ENCODE measurements at places on chromosomes 13 and 19.

DNA sequence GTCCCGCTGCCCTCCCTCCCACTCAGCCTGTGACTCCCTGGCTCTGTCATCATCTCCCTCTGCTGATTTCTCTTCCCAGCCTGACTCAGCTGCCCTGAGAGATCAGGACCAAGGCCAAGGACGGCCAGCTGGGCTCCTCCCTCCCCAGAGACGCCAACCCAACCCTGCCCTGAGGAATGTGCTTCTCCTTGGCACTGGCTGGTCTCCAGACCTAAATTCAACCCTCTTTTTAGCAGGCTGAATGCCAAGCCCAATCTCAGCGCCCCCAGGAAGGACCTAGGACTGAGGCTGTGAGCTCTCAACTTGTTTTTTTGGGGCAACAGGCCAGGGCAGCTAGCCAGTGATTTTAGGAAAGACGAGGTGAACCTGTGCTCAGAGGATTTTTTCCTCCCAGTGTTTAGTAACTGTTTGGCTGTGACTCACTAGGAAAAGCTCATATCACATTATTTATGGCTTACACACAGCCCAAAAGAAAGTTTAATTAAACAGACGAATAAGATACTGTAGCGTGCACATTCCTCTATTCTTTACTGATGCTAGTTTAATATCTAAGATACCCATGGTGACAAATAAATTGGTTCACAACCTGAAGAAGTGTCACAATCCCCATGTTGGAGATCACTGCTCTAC is 7.4 kb upstream of the IGFL1 start:
- no peak for DNase-seq

GRCh38 chr13:32142956-32143375 is 111.4 kb downstream of the FRY start:
- peak; percentile 95 for DNase-seq

GRCh38 chr19:52638601-52639000 is 446 bp upstream of the ZNF83 start:
- no peak for DNase-seq

- DNase-seq, result no peak
Observed at GRCh38 chr13:70324519-70324918, 216.3 kb upstream of the KLHL1 start.

GRCh38 chr13:39040206-39040605 is 1.9 kb downstream of the NHLRC3 start:
- DNase-seq, result no peak

DNA sequence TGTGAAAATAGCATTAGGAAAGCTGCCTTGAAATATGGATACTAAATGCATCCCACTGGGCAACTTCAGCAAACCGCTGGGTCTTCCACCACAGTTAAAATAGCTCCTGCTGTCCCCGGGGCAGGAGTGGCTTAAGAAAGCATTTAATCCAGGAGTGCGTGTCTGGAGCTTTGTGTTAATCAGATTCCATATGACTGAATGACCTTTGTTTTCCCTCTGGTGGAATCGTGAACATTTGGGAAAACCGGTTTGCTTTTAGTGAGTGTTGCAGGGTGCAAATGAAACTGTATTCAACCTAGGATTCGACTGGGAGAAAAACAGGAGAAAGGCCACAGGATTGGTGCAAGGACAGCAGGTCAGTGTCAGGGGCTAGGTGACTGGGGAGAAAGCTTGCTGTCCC is 237.6 kb upstream of the MAB21L1 start:
- DNase-seq, result no peak

DNA sequence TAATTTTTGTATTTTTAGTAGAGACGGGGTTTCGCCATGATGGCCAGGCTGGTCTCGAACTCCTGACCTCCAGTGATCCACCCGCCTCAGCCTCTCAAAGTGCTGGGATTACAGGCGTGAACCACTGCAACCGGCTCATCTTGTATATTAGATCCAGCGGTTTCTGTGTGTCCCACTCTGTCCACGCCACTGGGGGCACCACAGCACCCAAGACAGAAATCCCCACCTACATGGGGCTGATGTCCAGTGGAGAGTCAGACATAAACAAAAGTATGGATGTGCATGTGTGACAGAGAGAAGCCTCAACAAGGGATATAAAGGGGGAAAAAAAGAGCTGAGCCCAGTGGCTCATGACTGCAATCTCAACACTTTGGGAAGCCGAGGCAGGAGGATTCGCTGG is 65.8 kb upstream of the ADGRE5 start:
- no peak for DNase-seq

- no peak for DNase-seq
Observed at GRCh38 chr19:54616821-54617560, 13.3 kb upstream of the LILRB1 start.

DNA sequence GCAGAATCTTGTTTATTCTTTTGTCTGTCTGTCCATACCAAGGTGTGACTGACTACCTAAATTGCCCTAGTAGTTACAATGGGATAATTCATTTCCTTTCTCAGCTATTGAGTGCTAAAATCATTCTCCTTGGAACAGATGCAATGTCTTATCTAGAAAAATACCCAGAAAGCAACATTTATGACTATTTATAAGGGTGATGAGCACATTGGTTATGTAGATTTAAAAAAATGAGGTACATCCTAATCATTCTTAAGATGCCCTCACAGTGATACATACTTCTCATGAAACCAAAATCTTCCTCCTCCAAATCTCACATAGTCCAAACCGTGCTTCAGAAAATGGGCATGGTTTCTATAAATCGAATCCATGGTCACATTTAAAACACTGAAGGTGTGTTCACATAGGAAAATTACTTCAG is 11.6 kb upstream of the UBE2L5 start:
- DNase-seq, result no peak

DNA sequence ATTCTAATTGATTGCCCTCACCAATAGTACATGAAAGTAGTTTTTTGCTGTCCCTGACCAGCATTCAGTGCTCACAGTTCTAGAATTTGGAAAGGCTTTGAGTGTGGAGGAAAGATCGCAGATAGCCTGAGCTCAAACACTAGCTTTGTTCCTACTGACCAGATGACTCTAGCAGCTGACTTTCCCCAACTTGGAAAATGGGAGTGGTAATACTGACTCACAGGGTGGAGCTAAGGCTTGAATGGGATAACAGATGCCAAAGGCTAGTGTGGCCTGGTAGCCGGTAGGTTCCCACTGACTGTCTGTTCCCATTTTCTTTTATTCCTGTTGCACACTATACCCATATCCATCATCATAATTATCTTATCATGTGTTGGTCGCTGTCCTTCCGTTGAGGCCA is 3.7 kb downstream of the ZSCAN22 start:
- peak; percentile 22 for DNase-seq

GRCh38 chr19:4378886-4379285 is 21.5 kb downstream of the SH3GL1 start:
- DNase-seq, result no peak

GRCh38 chr13:21501686-21502085 is 42.6 kb upstream of the ZDHHC20 start:
- no peak for DNase-seq

GRCh38 chr13:22198001-22198400 is 527.1 kb downstream of the FGF9 start:
- DNase-seq, result no peak

DNA sequence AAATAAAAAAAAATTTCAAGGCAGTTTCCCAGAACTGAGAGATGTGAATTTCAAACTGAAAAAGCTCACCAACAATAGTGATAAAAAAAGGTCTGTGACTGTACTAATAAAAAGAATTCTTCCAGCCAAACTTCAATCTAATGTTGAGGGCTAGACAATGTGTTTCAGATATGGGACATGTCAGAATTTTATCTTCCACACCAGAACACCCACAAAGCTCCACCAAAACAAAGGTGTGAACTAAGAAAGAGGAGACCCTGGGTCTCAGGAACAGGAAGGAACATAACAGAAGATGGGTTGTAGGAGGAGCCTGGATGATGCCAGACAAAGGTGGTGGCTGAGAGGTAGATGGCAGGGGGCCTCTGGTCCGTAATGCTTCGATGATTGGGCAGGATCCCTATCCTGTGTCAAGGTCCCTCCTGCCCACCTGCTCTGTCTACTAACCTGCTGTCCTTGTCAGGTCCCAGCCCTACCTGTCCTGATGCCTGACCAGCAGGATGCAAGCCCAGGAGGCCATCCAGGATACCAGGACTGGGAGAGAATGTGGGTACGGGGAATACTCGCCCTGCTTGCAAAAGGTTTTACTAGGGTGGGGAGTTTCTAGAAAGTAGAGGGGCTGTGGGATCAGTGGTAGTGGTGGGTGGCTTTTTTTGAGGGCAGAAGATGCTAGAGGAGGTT is 4.5 kb downstream of the MZF1 start:
- no peak for DNase-seq

- no peak for DNase-seq
Observed at GRCh38 chr19:19159534-19159933, 10.5 kb downstream of the MEF2B start.

DNA sequence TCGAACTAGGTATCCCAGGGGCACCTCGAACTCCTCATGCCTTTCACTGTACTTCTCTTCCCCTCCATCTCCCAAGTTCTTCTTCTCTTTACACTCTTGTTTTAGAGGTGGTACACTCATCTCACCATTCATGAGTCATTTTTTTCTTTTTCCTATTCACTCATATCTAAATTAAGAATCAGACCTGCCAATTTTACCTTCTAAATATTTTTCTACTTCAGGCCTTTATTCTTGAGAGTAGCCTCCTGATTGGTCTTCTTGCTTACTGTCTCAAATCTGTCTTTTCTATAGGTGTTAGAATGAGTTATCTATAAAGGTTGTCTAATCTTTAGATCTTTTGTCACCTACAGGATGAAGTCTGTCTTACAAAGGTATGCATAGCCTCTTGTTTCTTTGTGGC is 20.7 kb downstream of the TDRD3 start:
- DNase-seq, result no peak

DNA sequence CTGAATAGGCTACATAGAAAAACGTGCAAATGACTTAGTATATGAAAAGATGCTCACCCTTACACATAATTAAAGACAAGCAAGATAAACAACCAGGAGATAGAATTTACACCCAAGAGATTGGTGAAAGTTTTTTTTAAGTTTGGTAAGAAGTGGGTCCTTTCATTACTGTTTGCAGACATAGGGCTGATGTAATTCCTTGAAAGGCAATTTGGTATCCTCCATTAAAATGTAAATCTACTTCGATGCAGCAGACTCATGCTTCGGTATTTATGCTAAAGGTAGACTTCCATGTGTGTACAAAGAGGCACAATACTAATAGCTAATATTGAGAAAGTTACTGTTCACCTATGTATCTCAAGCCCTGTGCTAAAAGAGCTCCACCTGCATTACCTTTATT is 33.5 kb downstream of the CNMD start:
- no peak for DNase-seq
